ENCODE measurements at places on chromosomes 1 and 21.

GRCh38 chr1:212678456-212679410, 20.9 kb downstream of the BATF3 start:
- no peak for DNase-seq

- DNase-seq = no peak
Observed at GRCh38 chr1:225617956-225618355, 35.0 kb downstream of the ENAH start.

DNA sequence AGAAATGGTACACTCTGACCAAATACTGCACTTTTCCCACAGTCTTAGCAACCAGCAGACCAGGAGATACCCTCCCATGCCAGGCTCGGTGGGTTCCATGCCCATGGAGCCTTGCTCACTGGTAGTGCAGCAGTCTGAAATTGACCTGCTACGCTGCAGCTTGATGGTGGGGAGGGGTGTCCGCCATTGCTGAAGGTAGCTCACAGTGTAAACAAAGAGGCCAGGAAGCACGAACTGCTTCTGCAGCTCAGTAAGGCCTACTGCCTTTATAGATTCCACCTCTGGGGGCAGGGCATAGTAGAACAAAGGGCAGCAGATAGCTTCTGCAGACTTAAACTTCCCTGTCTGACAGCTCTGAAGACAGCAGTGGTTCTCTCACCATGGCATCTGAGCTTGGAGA, 12.3 kb upstream of the IFI44L start:
- DNase-seq = no peak

- DNase-seq = no peak
Observed at GRCh38 chr21:35426469-35426868, 377.4 kb upstream of the RUNX1 start.

DNA sequence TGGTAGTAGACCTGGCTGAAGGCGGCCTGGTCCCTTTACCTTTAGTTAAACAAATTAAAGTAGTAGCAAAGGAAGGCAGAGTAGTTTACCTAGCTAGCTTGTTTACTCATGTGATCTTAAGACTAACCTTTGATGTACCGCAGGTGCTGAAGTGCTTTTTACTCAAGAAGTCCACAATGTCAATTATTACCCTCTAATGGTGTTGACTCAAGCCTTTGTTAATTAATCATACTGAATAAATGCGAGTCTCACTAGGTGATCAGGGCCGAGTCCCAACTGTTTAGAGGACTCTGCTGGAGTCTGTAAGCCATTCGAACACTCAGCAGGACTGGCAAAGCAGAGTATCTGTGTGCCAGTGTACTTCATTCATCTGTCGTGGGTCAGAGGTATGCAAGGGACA, 381.1 kb upstream of the NCAM2 start:
- no peak for DNase-seq

GRCh38 chr1:161439280-161440232, 65.7 kb upstream of the FCGR2A start:
- DNase-seq = no peak

DNA sequence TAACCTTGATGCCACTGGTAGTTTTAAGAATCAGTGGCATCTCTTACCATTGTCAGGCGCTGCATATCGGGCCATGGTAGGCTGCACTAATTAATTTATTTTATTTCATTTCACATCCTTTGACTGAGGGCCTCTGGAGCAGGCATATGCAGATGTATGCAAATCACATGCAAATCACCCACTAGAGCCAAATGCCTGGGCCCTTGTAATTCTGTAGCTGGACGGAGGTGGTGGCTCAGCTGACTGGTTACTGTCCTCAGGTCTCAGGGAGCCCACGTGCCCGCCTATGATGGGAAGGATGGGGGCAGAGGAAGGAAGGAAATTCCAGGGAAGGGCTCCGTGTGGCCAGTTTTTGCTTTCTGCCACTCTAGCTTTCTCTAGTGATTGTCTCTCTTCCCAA, 122.7 kb downstream of the IGSF21 start:
- no peak for DNase-seq
